ENCODE measurements at places on chromosomes 13 and 19.

DNA sequence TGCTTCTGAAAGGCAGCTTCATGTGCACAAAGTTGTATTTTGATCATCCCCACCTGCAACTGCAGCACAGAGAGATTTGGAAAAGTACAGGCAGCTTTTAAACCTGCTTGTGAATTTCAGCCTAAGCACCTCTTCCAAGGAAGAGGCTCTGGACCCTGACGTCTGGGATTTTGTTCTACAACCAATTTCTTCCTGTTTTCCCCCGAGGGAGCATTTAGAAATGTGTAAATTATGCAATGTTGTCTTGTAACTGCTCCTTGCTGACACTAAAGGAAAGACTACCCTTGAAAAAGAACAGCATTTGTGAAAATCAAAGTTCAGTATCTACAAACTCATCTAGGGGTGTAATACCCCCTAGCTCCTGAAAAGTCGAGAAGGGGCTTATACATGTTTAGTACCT is 15.4 kb downstream of the MED26 start:
- no peak for DNase-seq

GRCh38 chr19:3548606-3549005 is 8.8 kb downstream of the MFSD12 start:
- no peak for DNase-seq

- no peak for DNase-seq
These were observed 135.1 kb downstream of the SIPA1L3 start for GRCh38 chr19:38042132-38042531.

GRCh38 chr19:53466726-53467484 is 628 bp upstream of the ZNF813 start:
- peak; percentile 45 for DNase-seq

DNA sequence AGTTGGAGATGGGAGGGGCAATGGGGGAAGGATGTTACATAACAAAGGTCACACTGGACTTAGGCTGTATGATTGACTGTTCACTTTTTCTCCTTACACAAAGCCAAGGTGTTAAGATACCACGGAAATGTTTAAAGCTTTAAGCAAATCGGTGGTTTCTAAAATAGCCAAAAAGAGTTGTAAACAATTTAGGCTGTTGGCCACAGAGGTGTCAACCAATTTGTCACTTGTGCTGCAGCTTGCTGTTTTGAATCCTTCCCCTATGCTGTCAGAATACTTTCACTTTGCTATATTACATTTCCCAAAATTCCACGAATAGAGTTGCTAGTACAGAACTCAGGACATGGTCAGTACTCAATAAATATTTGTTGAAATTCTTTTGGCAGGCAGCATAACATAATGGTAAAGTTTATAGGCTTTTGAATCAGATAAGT is 149.3 kb downstream of the VWA8 start:
- no peak for DNase-seq

- no peak for DNase-seq
These were observed 18.9 kb downstream of the CCDC97 start for GRCh38 chr19:41328842-41329225.

DNA sequence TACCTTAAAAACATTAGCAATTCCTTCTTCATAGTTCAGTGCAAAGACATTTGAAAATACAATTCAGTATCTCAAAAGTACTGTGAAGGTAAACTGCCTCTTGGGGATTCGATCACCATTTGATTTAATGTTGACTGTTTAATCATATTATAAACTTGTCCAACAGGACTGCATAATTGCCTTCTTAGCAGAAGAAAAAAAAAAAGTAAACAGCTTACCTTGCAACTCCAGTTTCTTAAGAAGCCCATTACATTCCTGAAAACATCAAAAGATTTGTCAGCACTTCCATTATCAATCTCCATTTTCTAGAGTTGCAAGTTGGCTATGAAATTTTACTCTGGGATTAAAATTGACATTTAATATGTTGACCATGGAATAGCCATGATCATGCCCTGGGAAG is 1154.6 kb downstream of the OLFM4 start:
- DNase-seq, result no peak

- no peak for DNase-seq
These were observed 8.7 kb downstream of the NCLN start for GRCh38 chr19:3194106-3195087.

DNA sequence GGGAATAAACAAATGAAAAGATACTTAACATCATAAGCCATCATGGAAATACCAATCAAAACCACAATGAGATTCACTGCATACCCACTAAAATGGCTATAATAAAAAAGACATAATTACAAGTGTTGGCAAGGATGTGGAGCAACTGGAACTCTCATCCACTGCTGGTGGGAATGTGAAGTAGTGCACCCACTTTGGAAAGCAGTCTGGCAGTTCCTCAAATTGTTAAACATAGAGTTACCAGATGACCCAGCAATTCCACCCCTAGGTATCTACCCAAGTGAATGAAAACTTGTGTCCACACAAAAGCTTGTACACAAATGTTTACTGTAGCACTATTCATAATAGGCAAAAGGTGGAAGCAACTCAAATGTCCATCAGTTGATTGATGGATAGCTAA is 46.9 kb downstream of the FLT1 start:
- no peak for DNase-seq

GRCh38 chr19:46762245-46762890 is 16.1 kb upstream of the STRN4 start:
- no peak for DNase-seq

GRCh38 chr19:51919606-51920005 is 7.7 kb upstream of the ZNF613 start:
- DNase-seq, result no peak

DNA sequence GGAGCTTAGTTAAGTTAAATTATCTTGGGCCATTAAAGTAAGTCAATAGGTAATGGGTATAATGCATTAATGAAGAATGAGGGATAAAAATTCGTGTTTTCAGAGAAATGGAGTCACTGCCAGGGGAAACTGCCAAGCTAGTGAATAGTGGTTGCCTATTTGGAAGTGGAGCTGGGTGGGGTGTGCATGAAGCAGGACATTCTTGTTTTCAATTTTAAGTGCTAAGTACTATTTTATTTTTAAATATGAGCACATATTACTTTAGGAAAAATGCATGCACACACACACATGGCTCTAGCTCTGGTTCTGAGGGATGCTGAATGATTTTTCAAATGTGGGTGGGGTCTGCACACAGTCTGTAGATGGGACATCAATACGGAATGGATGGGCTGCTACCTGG is 717.7 kb upstream of the SGCG start:
- DNase-seq, result no peak

DNA sequence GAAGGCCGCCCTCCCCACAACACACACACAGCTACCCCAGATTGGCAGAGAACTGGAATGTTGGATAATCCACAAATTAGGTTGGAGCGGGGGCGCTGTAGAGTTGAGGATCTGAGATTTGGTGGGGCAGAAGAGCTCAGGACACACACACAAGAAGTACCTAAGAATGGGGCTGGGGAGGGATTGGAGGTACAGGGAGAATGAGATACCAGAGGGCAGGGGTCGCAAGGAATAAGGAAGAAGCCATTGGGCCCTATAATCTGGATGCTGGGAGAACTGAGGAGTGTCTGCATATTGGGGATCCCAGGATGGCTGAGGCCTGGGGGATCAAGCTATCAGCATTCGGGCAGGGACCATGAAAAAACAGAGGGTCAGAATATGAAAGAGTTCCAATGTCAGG is 11.5 kb downstream of the SYT3 start:
- no peak for DNase-seq

DNA sequence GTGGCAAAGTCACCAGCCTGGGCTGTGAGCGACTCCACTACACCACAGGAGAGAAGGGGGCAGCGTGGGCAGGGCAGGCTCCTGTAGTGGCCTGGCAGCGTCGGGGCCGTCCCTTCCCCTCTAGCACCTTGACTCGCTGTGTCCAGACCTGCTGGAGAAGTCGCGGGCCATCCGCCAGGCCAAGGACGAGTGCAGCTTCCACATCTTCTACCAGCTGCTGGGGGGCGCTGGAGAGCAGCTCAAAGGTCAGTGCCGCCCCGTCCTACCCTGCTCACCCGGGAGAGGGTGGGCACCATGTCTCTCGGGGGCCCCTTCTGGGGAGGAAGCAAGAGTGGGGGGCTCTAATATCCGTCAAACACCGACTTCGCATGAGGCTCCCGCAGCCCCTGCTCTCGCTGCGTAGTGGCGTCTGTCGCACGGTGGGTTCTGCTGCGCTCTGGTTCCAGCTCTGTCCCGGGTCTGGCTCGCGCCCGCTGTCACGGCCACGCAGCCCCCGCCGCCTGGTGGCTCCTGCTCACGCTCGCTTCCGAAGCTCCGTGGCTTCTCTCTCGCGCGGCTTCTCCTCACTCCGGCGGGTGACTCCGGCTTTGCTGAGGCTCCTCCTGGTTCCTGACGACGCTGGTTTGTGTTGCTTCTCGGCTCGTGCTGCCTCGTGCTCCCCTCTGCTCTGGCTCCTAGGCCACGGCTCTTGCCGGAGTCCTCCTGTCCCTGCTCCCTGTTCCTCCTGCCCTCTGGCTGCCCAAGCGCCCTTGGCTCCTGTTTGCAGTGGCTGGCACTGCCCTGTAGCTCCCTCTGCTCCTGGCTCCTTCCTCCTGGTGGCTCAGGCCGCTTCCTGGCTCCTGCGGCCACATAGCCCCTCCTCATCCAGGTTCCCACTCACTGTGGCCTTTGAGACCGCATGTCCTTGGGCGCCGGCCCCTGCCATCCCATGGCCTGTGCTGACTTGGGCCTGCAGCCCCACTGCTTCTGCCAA is 27.2 kb downstream of the MYH14 start:
- peak; percentile 80 for DNase-seq

DNA sequence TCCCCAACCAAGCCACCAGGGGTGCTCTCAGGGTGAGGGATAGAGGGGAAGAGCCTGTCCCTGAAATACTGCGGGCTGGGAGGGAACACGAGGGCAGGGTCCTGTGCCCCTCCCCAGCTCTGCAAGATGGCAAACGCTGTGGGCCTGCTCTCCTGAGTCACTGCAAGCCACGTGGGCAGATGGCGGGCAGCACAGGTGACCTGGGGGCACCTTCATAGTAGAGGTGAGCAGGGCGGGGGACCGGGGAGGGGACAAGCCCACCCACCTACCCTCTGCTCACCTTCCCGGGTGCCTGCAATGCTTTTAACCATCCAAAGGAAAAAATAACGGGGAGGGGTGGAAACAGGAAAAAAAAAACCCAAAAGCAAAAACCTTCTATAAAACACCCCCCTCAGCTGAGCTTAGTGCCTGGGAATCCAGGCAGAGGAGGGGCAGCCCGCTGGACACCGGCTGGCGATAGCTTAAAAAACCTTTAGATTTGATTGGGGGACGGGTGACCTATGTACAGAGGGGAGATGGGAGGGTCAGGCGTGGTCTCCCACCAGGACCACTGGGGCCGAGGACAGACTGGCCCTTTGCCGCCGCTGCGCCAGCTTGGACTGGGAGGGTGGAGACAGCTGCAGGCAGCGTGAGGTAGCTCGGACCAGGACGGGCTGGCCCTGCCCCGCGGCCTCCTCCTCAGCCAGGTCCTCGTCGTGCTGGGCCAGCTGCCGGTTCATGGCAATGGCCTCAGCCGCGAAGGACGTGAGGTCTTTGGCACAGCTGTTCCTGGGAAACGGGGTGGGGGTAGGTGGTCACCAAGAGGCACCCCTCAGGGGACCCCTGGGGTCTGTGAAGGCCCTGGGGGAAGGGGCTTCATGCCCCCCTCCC is 11.7 kb downstream of the MKNK2 start:
- no peak for DNase-seq

- no peak for DNase-seq
These were observed 2.5 kb downstream of the ZNF552 start for GRCh38 chr19:57812226-57812625.

- no peak for DNase-seq
These were observed 945.0 kb upstream of the PCDH20 start for GRCh38 chr13:62360609-62361008.

DNA sequence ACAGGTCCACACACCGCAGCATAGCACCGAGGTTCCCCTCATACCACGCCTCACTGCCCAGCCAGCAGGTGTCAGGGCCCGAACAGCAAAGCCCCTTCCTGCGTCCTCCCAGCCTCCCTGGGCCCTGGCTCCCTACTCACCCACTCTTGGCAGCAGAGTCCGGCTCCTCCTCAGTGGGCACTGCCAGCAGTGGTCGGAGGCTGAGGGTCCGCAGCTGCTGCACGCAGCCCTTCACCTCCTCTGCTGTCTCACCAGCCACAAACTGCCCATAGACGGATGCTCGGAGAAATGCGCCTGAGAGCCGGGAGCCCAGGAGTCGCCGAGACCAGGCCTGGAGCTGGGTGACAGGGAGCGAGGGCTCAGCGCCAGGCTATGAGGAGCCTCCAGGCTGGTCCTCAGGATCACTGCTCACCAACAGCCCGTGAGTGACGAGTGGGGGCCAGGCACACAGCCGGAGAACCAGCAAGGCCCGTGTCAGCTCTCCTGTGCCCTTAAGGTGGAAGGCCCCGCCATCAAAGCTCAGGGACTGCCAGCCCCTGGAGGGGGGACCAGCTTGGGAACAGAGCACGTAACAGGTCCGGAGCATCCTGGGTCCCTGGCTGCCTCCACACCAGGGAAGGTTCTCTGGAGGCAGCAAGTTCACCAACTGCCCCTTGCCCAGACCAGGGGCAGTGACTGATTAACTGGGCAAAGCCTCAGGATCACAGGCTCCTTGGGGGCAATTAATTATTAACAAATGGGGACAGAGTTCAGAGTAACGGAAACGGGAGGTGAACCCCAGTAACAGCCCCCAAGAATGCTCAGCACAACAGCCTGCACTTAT is at the start of gene PRODH2:
TSS of gene PRODH2 (minus strand) at position 626 of the 823 bp plus-strand sequence. CDS start at position 586, 40 bp downstream.
- peak; percentile 87 for DNase-seq

DNA sequence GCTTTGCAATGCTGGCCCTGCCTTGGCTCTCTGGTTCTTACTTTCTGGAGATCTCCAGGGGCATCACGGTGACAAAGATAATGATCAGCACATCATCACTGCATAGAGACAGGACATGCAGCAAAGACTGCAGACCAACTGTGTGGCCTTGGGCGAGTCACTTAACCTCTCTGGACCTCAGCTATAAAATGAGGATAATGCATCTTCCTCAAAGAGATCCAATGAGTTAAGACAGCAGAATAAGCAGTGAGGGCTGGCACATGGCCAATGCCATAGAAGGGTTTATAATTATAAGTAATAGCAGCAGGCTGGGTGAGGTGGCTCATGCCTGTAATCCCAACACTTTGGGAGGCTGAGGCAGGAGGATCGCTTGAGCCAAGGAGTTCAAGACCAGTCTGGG is 2.4 kb downstream of the MAG start:
- DNase-seq, result no peak

- no peak for DNase-seq
These were observed 305.1 kb upstream of the SLC10A2 start for GRCh38 chr13:103371271-103371670.

- DNase-seq, result peak; percentile 74
These were observed 14.7 kb downstream of the CDX2 start for GRCh38 chr13:27954406-27954851.

- no peak for DNase-seq
These were observed 6.9 kb downstream of the DCLK1 start for GRCh38 chr13:36124236-36124822.

DNA sequence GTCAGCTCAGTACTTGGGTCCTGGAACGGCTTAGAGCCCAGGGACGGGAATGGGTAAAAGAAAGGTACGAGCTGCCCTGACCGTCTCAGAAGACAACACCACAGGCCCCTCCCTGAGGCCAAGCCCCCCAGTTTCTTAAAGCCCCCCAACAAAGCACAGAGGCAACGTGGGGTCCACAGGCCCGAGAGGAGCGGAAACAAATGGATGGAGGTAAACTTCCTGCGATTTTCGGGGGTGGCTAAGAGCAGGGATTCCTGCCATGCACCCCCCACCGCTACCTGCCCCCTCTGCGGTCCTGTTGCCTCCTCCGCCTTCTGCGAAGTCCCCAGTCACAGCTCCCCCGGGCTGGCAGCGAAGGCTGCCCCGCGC is 48.2 kb downstream of the PTPRS start:
- no peak for DNase-seq
